ENCODE measurements at places on chromosomes 5 and 9. TPM values are rescaled to one million over a fixed set of nuclear protein-coding genes. Genes with fewer than 3 reads are reported as not detected.

DNA sequence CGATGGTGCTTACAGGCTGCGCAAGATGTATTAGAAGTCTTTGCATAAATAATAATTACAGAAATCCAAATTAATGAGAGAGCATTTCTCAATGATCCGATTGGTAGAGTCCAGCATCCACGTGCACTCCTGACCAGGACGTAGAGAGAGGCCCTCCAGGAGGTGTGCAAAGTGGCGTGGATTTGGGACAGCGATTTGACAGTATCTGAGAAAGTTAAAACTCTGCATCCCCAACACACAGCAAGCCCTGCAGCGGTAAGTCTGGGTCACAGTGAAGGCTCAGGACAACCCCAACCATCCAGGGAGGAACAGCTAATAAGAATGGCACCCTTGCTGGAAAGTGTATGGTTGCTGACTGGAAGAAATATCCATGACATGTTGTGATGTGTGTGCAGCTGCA is 180.2 kb downstream of the AUH start:
- no peak overlapping the region for H3K4me3 ChIP-seq
- DNase-seq = no peak
- no peak overlapping the region for H3K27ac ChIP-seq
- no peaks in the 10 kb centered on the region for H3K36me3 ChIP-seq
- H3K27me3 ChIP-seq = no peaks in the 10 kb centered on the region

GRCh38 chr5:72815580-72816283 is 729 bp upstream of the TNPO1 start:
- DNase-seq = no peak
- H3K27ac ChIP-seq = peak overlapping the region; percentile 96
- H3K27me3 ChIP-seq = no peaks in the 10 kb centered on the region
- H3K4me1 ChIP-seq = peaks cover 44% of the 10 kb centered on the region
- no peaks in the 10 kb centered on the region for H3K36me3 ChIP-seq

- DNase-seq = no peak
- peaks cover 6% of the 10 kb centered on the region for H3K36me3 ChIP-seq
- H3K4me3 ChIP-seq = no peak overlapping the region
- H3K4me1 ChIP-seq = peaks cover 61% of the 10 kb centered on the region
- peak overlapping the region; percentile 75 for H3K27ac ChIP-seq
Observed at GRCh38 chr9:35832814-35833213, 3.8 kb downstream of the TMEM8B start.

DNA sequence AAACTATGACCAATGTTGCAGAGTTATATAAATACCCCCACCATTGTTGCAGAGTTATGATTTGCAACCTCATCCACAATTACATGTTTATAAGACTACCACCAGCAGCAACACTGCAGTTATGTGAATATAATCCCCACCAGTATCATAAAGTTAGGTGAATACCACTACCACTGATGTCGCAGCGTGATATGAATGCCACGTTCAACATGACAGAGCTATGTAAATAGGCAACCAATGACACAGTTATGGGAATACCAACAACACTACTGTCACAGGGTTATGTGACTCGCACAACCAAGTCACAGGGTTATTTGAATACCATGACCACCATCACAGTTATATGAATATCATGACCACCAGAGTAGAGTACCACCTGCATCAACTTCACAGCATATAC is 63.9 kb downstream of the SHC3 start:
- H3K36me3 ChIP-seq = no peaks in the 10 kb centered on the region
- DNase-seq = no peak
- H3K27ac ChIP-seq = no peak overlapping the region
- no peaks in the 10 kb centered on the region for H3K4me1 ChIP-seq
- H3K27me3 ChIP-seq = no peaks in the 10 kb centered on the region

DNA sequence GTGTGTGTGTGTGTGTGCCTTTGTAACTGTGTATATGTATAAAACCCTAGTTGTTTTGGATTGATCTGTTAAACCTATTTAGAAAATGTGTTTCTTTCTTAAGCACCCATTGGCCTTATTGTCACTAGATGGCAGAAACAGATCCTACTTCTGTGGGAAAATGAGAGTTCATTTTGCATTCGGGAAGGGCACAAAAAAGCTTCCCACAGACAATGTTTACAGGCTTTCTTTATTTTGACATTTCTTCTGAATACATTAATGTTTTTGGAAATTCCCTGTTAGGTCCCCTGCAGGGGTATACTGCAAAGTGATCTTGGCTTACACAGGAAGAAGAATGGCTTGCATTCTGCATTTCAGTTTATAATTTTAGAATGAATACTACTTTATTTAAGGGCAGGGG is 481.8 kb upstream of the ARRDC3 start:
- no peak for DNase-seq
- H3K4me3 ChIP-seq = no peak overlapping the region
- no peaks in the 10 kb centered on the region for H3K36me3 ChIP-seq
- H3K27me3 ChIP-seq = no peaks in the 10 kb centered on the region

- H3K36me3 ChIP-seq = no peaks in the 10 kb centered on the region
- no peak overlapping the region for H3K4me3 ChIP-seq
Observed at GRCh38 chr5:137286025-137286610, 213.0 kb downstream of the SPOCK1 start.

GRCh38 chr5:97231025-97231636 is 48.1 kb upstream of the RIOK2 start:
- H3K27me3 ChIP-seq = no peaks in the 10 kb centered on the region
- peaks cover 16% of the 10 kb centered on the region for H3K4me1 ChIP-seq
- DNase-seq = no peak
- no peak overlapping the region for H3K4me3 ChIP-seq

- H3K4me3 ChIP-seq = no peak overlapping the region
- H3K27me3 ChIP-seq = no peaks in the 10 kb centered on the region
- no peaks in the 10 kb centered on the region for H3K36me3 ChIP-seq
- H3K4me1 ChIP-seq = peaks cover 29% of the 10 kb centered on the region
- H3K27ac ChIP-seq = peak overlapping the region; percentile 66
Observed at GRCh38 chr5:76691467-76692273, 24.3 kb upstream of the F2R start.

GRCh38 chr5:121741156-121741555 is 110.5 kb upstream of the FTMT start:
- no peaks in the 10 kb centered on the region for H3K4me1 ChIP-seq
- no peak overlapping the region for H3K27ac ChIP-seq
- H3K4me3 ChIP-seq = no peak overlapping the region
- no peaks in the 10 kb centered on the region for H3K27me3 ChIP-seq
- DNase-seq = no peak
- H3K36me3 ChIP-seq = no peaks in the 10 kb centered on the region

DNA sequence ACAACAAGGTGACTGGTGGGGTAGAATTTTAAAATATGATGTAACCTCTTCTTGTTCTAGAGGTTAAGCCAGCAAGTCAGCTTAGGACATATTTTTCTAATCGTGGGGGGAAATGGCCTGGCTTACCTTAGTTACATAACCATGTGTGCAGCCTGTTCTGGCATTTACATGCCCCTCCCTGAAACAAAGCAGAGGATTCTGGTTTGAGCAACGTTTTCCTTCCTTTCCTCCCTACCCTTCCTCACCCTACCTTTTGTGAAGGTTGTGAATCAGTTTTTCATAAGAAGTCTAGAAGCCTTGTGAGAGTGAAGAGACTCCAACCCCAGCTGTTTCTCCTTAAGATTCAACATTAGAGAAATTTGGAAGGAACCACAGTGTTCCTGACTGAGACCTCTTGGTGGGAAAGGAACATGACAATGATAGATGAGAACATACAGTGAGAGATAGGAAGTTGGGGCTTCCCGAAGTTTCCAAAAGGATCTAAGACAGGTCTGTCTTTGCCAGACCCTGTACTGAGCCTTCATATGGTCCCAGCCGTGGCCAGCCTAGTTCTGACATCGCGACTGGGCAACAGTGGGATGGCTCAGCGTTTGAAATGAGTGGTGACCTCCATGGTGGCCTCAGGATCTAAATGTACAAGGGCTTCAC is 365.2 kb downstream of the SPATA31D1 start:
- no peak overlapping the region for H3K4me3 ChIP-seq
- H3K4me1 ChIP-seq = no peaks in the 10 kb centered on the region
- peaks cover 3% of the 10 kb centered on the region for H3K27me3 ChIP-seq
- no peaks in the 10 kb centered on the region for H3K36me3 ChIP-seq

DNA sequence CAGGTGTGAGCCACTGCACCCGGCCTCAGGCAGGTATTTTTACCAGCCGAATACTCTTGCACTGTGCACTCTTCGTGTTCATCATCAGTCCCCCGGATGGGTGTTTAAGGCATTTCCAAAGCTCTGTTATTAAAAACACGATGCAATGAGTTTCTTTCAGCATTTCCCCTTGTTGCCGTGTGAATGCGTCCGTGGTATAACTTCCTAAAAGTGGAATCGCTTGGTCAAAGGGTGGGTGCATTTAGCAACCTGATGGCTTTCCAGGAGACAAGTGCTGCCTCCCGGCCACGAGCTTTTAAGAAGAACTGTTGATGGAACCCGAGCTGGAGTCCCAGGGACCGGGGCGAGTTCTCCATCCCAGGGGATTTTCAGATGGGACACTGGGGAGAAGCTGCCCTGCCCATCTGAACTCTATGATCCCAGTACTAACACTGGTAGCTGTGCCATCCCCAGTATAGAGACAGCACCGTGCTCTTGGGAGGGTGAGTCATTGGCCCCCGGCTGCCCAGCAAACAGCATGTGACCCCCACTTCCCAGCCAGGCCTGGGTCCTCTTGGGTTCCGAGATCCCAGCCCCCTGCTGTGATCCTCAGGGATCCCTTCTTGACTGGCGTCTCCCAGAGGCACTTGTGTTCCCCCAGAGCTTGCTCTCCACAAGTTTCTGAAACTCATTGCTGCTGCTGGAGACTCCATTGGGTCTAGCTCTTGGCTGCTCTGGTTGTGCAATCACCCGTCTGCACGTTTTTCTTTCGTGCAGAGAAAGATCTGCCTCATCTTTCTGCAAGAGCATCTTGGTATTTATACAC is 169.5 kb upstream of the IER5L start:
- H3K4me3 ChIP-seq = no peak overlapping the region
- no peaks in the 10 kb centered on the region for H3K36me3 ChIP-seq
- H3K4me1 ChIP-seq = peaks cover 9% of the 10 kb centered on the region
- no peak for DNase-seq
- H3K27ac ChIP-seq = no peak overlapping the region

MCTP1 gene
- 7.8 TPM for total RNA-seq

DNA sequence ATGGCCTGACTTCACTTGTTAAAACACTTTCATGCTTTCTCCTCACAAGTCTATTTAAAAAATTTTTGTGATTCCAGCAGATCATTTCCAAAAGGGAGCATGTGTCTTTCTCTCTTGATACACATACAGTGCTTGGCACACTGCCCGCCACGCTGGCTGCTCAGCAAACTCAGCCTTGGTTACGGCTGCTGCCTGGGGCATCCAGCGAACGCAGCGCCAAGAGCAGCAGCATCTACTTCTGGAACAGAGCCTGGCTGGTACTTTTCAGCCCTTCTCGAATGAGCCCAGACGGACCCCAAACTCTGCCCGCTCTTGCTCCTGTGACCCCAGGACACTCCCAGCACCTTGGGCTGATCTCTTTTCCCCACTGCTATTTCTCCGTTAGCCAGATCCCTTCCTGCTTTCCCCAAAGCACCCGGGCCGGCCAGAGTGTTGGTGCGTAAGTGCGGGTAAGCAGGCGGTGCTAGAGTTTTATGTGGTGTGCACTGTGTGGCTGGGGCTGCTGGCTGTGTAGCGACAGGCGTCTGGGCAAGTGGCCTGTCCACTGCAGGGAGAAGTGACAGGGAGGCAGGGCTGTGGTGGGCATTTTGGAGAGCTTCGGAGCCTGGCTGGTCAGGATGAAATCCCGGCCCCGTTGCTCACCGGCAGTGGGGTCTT is 73.2 kb downstream of the SH3PXD2B start:
- peaks cover 17% of the 10 kb centered on the region for H3K36me3 ChIP-seq
- H3K27me3 ChIP-seq = no peaks in the 10 kb centered on the region
- H3K4me3 ChIP-seq = no peak overlapping the region
- peak; percentile 75 for DNase-seq

GRCh38 chr9:9045072-9045471 is 1245.5 kb upstream of the DMAC1 start:
- H3K4me1 ChIP-seq = no peaks in the 10 kb centered on the region
- no peaks in the 10 kb centered on the region for H3K27me3 ChIP-seq
- DNase-seq = no peak
- no peaks in the 10 kb centered on the region for H3K36me3 ChIP-seq
- no peak overlapping the region for H3K27ac ChIP-seq
- no peak overlapping the region for H3K4me3 ChIP-seq

DNA sequence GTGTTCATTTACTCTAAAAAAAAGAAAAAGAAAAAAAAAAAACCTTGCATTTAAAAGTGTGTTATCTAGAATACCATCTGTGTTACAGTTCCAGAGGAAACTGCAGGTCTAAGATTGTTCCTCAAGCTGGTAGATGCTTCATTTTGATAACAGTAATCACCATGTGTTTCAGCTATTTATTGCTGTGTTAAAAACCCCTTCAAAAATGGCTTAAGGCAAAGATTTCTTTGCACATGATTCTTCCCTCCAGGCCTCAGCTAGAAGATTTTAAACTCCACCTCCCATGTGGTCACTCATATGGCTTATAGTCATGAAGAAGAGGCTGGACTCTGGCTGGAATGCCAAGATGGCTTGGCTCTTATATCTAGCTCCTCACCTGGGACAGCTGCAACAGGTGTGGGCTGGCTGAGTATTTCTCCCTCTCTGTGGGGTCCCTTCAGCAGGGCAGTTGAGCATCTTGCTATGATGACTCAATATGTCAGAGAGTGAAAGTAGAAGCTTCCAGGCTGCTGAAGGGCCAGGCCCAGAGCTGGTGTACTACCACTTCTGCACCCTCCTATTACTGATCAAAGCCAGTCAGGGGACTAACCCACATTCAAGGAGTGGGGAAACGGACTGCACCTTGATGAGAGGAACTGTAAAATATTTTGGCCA is 920.4 kb upstream of the DMAC1 start:
- H3K4me1 ChIP-seq = peaks cover 4% of the 10 kb centered on the region
- DNase-seq = no peak
- H3K27me3 ChIP-seq = no peaks in the 10 kb centered on the region
- no peaks in the 10 kb centered on the region for H3K36me3 ChIP-seq
- no peak overlapping the region for H3K27ac ChIP-seq
- H3K4me3 ChIP-seq = no peak overlapping the region
